ENCODE measurements at places on chromosomes 12 and 14.
A peak's percentile ranks its signal among the peaks of the same experiment; 100 is the strongest.

DNA sequence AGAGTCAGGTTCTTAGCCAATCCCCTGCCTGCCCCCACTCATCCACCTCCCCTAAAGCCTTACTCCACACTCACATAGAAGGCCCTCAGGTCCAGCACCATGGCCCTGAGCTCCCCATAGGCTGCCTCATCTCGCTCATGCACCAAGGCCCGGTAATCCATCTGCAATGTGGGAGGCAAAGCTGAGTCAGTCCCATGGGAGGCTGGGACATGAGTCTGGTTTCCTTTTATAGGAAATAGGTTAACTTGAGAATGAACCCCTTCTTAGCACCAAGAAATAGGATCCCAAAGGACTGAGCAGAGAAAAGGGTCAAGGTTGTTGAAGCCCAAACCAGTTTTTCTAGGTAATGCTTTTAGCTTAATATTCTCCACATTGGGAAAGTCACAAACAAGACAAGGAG lies 2.1 kb upstream of the EMC9 start:
- no peak for DNase-seq

DNA sequence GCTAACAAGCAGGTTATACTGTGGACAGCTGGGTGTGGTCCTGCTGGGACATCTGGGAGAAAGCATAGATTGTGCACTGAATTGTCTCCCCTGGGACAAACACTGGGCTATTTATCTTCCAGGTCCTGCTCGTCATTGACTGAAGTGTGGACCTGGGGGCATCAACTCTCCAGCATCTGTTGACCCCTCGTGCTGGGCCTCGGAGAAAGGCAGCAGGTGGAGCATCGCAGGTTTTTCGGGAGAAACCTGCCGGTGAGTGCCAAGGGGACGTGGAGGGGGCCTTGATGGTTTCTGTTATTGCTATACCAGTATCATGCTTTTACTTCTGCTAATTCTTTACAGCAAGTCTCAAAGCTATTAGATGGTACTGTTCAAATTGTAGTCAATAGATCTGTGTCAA lies 81.3 kb downstream of the CPSF2 start:
- DNase-seq = no peak

GRCh38 chr12:54521293-54522060 lies 23.9 kb downstream of the NCKAP1L start:
- DNase-seq = peak; percentile 20

DNA sequence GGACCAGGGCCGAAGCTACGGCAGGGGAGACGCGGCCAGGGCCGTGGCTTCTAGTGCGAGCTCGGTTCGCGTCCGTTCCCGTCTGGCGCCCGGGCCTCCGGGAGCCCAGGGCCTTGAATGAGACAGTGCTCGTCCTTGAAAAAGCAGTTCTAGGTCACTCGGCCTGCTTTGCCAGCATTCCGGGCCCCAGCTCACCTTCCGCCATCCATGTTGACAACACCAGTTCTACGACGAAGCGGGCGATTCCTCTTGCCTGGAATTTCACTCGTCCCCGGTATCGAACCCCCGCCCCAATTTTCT lies 4.5 kb downstream of the OR10AD1 start:
- no peak for DNase-seq

- DNase-seq = peak; percentile 56
These were observed 386 bp downstream of the HDAC7 start for GRCh38 chr12:47819138-47819895.
